ENCODE measurements at places on chromosomes 13 and 19.

- no peak for DNase-seq
These were observed 187.7 kb downstream of the RAP2A start for GRCh38 chr13:97621631-97622030.

DNA sequence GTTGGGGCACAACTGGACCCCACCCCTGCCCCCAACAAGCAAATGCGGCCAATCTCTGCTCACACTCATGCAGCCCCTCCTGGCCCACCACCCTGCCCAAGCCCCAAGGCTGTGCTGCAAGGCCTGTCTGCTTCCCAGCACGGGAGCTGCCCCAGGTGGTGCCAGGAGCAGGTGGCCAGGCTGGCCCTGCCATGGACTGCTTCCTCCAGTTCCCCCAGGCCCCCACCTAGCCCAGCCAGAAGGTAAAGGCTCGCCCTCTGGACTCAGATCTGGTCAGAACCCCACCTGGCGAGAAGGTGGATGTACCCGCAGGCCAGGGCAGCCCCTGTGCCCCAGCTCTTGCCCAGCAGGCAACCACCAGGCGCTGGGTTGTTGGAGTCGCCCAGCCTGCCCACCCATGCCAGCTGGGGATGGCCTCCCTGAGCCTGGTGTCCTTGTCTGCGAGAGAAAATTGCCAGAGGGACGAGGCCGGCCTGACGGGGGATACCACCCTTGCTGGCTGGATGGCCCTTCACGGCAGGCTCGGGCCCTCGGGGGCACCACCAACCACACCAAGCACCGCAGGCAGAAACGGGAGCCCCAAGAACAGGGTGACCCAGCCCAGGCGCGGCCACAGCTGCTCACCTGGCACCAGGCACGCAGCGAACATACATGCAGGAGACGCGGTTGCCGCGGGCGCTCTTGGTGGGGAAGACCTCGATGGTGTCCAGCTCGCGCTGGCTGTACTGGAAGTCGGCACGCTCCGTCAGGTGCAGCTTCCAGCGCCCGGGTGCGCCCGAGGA lies 4.5 kb downstream of the ABHD17A start:
- DNase-seq, result no peak

GRCh38 chr19:14248578-14249011 lies 42.6 kb upstream of the ADGRL1 start:
- peak; percentile 34 for DNase-seq

- DNase-seq, result no peak
These were observed 12.9 kb downstream of the NOVA2 start for GRCh38 chr19:45960595-45961235.

GRCh38 chr19:44542671-44543070 lies 13.2 kb upstream of the CEACAM20 start:
- no peak for DNase-seq

DNA sequence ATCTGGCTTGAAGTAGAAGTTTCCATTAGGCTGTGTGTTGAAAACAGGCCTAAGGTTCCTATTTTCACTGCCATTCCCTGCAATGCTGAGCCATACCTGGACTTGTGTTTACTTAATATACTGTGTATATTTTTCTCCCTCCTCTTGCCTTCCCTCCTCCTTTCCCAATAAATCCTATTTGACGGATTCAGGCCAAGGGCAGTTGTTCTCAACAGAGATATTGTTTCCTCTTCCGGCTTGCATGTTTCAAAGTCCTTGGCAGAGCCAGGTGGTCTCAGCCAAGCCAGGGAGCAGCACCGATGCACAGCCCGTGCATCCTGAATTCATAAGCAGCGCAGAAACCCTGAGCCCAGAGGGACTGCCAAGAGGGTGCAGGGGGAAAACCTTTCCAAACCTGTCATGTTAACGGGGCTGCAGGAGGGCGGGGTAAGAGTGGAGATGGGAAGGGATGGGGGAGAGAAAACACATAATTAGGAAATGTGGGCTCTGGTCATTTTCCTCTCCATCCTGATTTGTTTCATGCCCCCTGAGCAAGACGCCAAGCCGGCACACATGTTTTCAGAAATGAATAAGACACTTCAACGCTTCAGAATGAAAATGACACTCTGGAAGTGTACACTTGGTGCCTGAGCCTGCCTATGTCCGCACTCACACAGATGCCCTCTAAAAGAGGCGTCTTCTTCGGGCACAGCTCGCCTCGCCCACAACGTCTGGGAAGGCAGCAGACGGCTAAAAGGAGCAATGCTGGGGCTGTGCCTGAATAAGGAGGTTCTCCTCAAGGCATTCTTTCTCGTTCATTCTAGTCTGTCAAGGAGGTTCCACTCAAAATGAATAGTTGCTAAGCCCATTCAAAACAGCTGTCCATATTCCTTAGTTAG lies 149.3 kb upstream of the UBL3 start:
- DNase-seq, result no peak

DNA sequence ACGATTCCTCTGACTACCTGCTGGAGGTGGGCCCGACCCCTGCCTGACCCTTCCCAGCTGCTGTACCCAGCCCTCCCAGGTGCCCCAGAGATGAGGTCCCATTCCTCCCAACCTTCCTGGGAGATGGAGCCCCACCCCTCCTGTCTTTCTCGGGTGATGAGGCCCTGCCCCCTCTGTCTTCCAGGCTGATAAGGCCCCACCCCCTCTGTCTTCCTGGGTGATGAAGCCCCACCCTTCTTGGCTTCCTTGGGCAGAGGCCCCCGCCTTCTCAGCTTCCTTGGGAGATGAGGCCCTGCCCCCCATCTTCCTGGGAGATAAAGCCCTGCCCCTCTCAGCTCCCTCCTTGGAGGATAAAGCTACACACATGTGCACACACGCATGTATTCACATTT lies 47.9 kb downstream of the CERS4 start:
- no peak for DNase-seq

DNA sequence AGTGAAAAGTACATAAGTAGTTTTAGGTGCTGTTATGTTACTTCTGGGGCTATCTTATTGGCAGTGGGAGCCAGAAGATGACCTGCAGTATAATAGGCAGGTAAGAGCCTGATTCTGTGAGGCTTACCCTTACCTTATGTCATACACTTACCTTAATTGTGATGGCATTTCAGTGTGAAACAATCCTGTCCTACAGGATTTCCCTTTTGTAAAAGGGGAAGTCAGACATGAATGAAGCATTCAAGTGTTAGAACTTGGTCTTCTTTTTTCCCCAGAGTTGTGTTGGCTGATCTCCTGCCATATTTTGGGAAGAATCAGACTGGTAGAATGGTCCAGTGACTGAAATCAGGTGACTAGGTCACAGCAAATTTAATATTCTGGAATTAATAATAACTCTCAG lies 55.2 kb downstream of the SGCG start:
- no peak for DNase-seq

GRCh38 chr13:33787051-33787591 lies 30.8 kb upstream of the RFC3 start:
- no peak for DNase-seq

DNA sequence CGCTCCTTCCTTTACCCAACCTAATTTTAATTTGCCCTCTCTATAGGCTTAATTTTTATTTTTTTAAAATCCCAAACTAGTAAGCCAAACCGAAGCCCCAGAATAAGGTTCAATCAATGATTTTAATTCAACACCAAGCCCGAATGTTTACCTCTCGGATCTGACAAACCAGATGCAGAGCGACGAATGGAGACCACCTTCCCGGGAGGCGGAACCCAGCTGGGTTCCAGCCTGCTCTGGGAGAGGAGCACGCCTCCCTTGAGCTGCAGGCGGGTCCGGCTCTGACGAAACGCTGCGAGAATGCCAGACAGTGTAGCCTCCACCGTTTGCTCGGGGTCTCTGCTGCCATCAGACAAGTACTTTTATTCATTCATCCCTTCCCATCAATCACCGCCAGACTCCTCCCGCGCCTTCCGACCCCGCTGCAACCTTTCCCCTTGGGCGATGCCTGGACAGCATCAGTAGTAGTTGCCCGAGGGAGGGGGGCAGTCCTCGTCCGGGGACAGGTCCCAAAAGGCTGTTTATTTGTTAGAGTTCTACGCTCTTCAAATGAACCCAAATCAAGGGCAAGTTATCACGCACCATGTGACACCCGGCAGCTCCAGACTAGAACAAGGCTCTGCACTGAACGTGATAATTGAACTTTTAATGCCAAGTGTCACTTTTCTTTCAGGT lies 752 bp upstream of the EDNRB start:
- DNase-seq, result no peak

- no peak for DNase-seq
These were observed 17.3 kb upstream of the ZNF14 start for GRCh38 chr19:19749908-19750841.

- DNase-seq, result no peak
These were observed 10.1 kb upstream of the GJA3 start for GRCh38 chr13:20170921-20171320.

DNA sequence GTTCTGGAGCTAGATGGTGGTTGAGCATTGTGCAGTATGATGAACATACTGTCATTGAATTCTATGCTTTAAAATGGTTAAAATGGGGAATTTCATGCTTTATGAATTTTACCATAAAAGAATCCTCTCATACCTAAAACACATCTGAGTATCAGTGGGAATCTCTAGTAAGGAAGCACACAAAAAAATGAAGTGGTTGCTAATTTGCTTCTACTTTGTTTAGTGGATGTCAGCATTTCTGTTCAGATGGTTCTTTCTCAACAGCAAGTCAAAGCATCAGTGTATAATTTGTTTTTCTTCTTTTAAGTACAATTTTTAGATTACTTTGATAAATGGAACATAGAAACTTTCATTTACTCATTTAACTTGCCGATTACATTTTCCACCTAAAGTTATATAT lies 52.1 kb upstream of the AKAP11 start:
- DNase-seq, result no peak

GRCh38 chr19:33273881-33274662 lies 28.3 kb downstream of the CEBPA start:
- peak; percentile 37 for DNase-seq

DNA sequence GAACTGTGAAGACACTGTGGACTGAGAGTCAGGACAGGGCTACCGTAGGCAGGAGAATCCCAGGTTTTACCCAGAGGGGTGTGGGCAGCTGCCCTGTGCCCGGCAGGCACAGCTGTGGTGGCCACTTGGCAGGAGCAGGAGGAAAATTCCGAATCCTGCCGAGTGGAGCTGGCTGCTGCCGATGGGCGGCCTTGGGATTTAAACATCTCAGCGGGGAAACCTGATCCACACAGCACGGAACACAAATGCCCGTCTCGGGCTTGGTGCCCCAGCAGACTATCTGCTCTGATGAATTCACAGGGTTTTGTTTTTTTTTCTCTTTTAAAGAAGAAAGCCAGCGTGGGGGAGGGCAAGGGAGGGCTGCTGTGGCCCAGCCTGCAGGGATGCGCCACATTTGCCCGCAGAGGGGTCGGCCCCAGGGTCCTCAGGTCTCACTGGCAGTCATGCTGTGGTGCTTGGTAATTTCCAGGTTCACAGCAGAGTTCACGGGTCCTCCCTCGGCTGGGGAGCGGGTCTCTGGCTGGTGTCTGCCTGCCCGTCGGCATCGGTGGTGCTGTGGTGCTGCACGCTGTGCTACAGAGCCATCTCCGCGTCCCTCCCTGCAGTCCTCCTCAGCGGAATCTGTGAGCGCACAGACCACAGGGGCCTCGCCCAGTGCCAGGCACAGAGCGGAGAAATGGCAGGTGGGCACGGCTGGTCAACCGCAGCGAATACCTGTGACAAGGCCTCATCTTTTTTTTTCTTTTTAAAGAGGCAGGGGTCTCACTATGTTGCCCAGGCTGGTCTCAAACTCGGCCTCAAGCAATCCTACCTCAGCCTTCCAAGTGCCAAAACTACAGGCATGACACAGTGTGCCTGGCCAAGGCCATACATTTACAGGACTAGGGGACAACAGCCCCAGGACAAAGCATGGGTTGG lies 28.1 kb downstream of the MPND start:
- DNase-seq, result no peak

Data from stimulated activated CD4-positive, alpha-beta T cell treated with anti-CD3 and anti-CD28 coated beads, Interleukin-4, amount 100 ng/mL, for 48 hours (primary cell).